ENCODE measurements at places on chromosomes 13 and 19.

- no peak for DNase-seq
Observed at GRCh38 chr19:29807178-29807577, 4.6 kb upstream of the CCNE1 start.

GRCh38 chr19:31304831-31305312, 44.4 kb downstream of the TSHZ3 start:
- DNase-seq: no peak

- DNase-seq: no peak
Observed at GRCh38 chr19:38483016-38483630, 49.6 kb downstream of the RYR1 start.

DNA sequence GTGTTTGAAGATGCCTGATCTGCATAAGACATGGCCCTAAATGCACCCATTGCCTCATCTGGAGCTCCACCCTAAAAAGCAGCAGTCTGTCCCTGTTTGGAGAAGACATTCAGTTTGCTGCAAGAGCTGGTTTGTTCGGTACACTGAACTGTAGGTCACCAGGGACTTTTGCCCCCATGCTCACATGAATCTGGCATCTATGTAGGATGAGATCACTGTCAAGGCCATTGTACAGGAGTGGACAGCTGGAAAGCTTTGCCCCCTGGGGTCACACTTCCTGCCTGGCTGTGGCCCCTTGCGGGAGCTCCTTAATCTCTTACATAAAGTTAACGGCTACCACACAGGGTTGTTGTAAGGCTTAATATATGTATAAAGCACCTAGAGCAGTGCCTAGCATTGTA, 73.0 kb downstream of the IPO5 start:
- DNase-seq: no peak

DNA sequence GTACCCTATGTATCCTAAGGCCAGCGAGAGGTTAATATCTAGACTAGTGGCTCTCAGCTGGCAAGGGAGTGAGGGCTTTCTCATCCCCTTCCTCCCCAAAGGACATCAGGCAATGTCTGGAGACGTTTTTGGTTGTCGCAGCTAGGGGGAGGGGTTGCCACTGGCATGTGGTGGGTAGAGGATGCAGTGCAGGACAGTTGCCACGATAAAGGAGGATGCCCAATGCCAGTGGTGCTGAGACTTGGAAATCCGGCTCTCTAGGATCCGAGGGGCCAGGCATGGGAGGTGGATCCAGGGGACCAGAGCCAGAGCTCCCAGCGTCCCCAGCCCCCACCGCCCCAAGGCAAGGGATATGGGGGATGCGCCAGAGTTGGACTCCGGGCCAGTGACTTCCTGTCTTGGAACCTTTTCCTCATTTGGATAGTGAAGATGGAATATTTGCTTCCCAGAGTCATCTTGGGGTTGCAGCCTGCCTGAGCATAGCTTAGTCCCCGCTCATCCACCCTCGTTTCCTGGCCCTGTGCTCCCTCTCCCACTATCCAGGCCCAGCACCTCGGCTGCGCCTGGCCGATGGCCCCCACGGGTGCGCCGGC, 4.9 kb downstream of the SSC5D start:
- no peak for DNase-seq

- DNase-seq: no peak
Observed at GRCh38 chr19:5984600-5984999, 6.7 kb upstream of the RANBP3 start.

DNA sequence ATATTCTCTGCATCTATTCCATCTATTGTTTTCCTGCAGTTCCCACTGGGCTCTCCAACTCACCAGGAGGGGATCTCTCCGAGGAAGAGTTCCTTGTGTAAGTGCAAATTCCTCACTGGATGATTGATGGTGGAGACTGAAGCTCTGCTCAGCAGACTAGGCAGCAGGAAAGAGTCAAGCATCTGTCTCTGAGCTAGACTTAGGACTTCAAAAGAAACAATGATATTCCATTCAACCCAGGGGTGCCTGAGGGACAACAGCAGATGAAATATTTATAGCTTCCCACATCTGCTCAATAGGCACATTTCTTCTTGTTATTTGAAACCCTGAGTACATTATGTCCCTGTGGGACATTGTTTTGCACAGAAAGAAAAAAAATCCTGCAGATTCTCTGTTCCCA, at the start of the genes OR7A5 and OR7C1:
Gene OR7A5 (minus strand): TSS at position 175 of the 400 bp plus-strand sequence. CDS start 6,944 bp downstream, outside the sequence.
Gene OR7C1 (minus strand): TSS at position 175 of the 400 bp plus-strand sequence. CDS start 35,049 bp downstream, outside the sequence.
- no peak for DNase-seq

DNA sequence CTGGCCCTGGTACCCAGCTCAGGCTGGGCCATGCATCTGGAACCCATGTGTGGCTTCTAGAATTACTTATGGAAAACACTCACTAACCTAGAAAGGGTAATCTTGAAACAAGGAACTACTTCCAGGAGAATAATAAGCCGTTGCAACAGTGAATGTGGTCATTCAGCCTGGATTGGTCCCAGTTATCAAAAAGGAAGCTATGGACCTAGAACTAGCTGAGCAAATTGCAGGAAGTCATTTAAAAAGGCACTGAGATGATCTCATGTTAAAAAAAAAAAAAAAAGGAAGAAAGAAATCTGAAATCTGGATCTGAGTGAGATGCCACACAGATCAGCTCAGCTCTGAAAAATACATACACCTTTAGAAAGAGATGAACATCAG, 59.6 kb downstream of the DCT start:
- DNase-seq: no peak

DNA sequence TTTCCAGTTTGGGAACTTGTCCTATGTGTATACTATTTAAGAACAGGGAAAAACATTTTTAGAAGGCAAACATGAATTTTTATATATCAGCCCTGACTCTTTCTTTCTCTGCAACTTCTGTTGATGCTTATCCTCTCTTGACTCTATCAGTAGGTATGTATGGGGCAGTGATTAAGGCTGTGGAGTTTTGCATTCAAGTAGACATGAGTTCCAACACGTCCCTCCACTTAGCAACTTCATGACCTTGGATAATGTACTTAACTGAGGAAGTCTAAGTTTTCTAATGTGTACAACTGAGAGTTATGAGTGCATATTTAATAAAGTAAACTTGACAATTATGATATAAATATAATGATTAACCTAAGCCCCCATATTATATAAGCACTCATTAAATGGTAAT, 414.6 kb downstream of the TDRD3 start:
- DNase-seq: no peak

DNA sequence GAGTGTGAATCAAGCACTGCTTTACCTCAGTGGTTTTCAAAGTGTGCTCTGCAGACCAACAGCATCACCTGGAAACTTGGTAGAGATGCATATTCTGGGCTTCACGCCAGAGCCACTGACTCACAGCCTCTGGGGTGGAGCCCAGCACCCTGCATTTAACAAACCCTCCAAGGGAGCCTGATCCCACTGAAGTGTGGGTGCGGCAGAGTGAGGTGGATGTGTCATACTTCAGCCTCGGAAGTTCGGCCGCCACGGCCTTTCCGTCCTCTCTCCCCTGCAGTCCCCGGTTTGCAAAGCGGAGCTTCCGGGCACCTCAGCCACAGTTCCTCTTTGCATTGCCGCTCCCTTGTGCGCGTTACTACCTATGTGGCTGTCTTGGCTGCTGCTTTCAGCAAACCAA, 33.3 kb upstream of the MICU2 start:
- DNase-seq: no peak

GRCh38 chr13:40285634-40286033, 380.8 kb downstream of the FOXO1 start:
- DNase-seq: no peak

DNA sequence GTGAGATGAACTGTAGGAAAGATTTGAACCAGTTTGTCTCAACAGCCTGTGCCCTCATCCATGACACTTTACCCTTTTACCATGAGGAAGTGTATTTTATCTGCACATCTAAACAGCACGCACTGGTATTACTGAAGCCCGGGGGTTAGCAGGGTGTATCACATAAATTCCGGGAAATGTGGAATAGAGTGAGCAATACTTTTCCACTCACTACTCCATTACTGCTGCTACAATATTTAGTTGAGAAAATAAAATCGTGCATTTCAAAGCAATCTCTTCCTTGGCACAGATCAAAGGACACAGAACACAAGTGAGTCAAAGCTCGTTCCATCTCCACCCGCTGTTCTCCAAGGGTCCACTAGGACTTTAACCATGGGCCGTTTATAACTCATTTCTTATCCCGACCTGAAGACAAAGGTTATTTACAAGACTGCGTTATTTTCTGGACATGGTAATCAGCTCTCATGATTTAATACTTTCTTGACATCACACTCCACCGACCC, 35.2 kb downstream of the STK24 start:
- no peak for DNase-seq

DNA sequence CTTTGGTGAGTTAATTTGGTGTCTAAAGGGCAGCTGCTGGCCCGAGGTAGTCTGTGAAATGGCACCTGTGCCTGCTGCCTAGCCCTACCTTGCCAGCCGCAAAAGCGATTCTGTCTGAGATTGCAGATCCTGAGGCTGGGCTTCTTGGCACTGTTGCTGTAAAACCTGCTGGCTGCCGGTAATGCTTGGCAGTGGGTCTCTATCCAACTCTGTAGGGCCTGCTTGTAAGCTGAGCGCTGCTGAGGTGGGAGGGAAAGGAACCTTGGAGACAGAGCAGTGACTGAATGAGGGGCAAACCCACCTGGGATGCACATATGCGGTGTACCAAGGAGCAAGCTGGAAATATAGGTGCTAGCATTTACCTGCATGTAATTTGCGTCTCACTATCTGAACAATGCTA, 11.7 kb downstream of the LCP1 start:
- no peak for DNase-seq

- no peak for DNase-seq
Observed at GRCh38 chr13:106096661-106097092, 438.8 kb downstream of the EFNB2 start.

DNA sequence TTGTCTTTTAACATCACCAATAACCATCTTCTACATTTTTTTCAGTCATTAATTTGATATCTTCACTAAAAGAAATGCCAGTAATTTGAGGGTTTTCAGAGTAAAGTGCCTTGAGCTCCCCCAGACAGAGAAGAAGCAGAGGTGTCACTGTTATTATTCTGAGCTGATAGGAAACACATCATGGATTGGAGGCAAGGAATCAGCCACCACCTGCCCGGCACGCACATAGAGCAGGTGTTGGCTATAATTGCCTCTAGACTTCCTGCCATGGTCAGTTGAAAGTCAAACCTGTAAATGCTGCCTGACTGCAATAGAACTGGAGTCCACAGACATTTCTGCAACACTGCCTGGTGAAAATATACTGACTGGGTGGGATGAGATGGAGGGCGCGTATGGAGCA, 776.6 kb downstream of the UQCRFS1 start:
- no peak for DNase-seq

GRCh38 chr13:36445278-36445677, 13.0 kb downstream of the CCNA1 start:
- no peak for DNase-seq

GRCh38 chr13:98681049-98681448, 71.4 kb downstream of the SLC15A1 start:
- no peak for DNase-seq

DNA sequence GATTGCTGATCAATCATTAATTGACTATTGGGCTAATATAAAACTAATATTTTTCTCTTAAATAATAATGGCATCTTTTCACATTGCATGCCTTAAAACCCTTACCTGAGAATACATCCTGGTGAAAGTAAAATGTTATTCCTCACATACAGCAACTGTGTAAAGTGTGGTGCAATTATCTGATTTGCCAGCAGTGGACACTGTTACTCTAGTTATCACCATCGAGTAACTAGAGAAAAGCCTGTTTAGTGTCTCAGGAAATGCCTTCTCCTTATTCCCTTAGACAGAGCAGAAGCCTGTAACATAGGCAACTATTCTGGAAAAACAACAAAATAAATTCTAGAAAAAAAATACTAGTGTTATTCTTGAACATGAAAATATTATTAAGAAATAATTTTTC, 459.8 kb downstream of the FGF14 start:
- DNase-seq: no peak

- no peak for DNase-seq
Observed at GRCh38 chr19:9945319-9945966, 9.1 kb upstream of the OLFM2 start.

- no peak for DNase-seq
Observed at GRCh38 chr19:55391702-55392615, 6.2 kb downstream of the RPL28 start.

- DNase-seq: no peak
Observed at GRCh38 chr13:77337159-77337558, 10.3 kb upstream of the MYCBP2 start.

GRCh38 chr13:102040812-102041211, 361.0 kb downstream of the FGF14 start:
- DNase-seq: no peak

GRCh38 chr13:45364876-45365557, 24.0 kb upstream of the TPT1 start:
- no peak for DNase-seq

DNA sequence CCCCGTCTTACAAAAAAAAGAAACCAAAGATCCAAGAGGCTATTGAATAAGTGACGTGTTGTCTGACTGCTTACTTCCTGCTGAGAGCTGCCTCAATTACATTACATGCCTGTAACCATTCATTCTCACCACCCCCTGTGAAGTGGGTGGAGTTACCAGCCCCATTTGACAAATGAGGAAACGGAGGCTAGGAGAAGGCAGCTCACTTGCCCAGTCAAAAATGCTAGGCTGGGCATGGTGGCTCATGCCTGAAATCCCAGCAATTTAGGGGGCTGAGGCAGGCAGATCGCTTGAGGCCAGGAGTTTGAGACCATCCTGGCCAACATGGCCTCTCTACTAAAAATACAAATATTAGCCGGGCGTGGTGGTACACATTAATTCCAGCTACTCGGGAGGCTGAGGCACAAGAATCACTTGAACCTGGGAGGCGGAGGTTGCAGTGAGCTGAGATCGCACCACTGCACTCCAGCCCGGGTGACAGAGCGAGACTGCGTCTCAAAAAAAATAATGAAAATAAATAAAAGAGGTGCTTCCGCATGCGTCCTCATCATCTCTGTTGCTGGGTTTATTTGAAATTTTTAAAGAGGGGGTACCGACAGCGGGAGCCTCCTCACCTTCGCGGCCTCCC, 499 bp downstream of the LSM7 start:
- no peak for DNase-seq

GRCh38 chr19:11754663-11755062, 12.1 kb upstream of the ZNF441 start:
- DNase-seq: no peak

DNA sequence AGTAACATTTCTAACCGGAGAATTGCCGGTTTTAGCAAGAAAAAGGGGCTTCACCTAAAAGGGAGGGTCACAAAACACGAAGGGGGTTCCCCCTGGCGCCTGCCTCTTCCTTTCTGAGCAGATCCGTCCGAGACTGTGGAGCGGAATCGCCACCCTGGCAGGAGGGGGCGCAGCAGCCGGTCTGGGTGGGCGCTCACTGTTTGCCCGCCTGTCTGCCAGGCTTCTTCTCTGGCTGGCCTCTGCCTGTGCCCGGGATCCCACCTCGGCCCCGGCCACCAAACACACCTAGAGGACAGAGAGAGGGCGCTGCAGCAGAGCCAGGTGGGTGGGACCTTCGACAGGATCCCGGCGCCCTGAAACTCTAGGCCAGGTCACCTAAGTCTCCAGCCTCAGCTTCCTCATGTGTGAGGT, 15.6 kb downstream of the LSM4 start:
- DNase-seq: no peak

DNA sequence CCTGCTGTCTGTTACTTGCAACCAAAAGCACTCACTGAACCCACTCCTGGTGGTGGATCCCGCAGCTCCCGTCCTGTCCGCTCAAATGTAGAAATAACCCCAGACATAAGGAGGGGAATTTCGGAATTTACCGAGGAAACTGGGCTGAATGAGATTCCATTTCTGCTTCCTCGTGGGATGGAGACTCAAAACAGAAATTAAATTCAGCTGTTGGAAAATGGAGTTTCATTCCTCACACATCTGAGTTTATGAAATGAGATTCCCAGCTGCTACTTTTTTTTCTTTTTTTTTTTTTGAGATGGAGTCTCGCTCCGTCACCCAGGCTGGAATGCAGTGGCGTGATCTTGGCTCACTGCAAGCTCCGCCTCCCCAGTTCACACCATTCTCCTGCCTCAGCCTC, 44.3 kb downstream of the COLGALT1 start:
- no peak for DNase-seq
